ENCODE measurements at places on chromosomes 13 and 19. TPM values are rescaled to one million over a fixed set of nuclear protein-coding genes. Genes with fewer than 3 reads are reported as not detected.
A peak's percentile ranks its signal among the peaks of the same experiment; 100 is the strongest.

The PALM3 gene
- total RNA-seq: 0.25 TPM

The COPE gene
- total RNA-seq: 347 TPM

The UHRF1 gene
- 29.4 TPM for total RNA-seq

The ZNF667 gene
- total RNA-seq: 5.3 TPM

The NBEA gene
- total RNA-seq: 3.7 TPM

DNA sequence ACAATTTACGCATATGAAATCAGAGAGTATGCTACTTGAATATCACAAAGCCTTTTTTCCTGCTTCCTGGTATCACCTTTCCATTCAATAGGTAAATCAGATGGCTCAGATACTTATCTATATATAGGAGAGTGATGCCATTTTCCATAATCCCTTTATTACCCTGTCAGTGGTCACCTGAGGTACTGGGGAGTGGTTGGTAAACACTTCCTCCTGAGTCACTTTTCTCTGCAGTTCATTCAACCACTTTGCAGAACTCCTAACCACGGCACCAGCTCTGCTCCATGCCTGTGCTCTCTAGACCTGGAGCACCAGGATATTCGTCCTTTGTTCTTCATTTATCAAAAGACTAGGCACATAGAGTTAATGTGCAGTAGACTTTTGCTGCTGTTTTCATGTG, 748.5 kb upstream of the KLHL1 start:
- H3K27ac ChIP-seq: no peak overlapping the region
- H3K27me3 ChIP-seq: no peaks in the 10 kb centered on the region
- DNase-seq: no peak
- H3K4me3 ChIP-seq: no peak overlapping the region
- H3K36me3 ChIP-seq: no peaks in the 10 kb centered on the region
- H3K4me1 ChIP-seq: no peaks in the 10 kb centered on the region

DNA sequence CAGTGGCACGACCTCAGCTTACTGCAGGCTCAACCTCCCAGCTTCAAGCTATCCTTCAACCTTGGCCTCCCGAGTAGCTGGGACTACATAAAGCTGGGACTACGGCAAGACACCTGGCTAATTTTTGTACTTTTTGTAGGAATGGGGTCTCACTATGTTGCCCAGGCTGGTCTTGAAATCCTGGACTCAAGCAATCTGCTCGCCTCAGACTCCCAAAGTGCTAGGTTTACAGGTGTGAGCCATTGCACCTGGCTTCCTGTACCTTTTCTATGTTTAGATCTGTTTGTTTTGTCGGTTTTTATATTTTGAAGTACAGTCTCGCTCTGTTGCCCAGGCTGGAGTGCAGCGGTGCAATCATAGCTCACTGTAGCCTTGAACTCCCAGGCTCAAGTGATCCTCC, 17.5 kb upstream of the TICAM1 start:
- DNase-seq: no peak
- H3K27ac ChIP-seq: no peak overlapping the region
- H3K4me3 ChIP-seq: no peak overlapping the region
- no peaks in the 10 kb centered on the region for H3K27me3 ChIP-seq

GRCh38 chr13:31038834-31039552, 106.5 kb downstream of the TEX26 start:
- H3K36me3 ChIP-seq: no peaks in the 10 kb centered on the region
- no peak overlapping the region for H3K4me3 ChIP-seq
- H3K27ac ChIP-seq: no peak overlapping the region
- peaks cover 6% of the 10 kb centered on the region for H3K4me1 ChIP-seq

- DNase-seq: no peak
- no peaks in the 10 kb centered on the region for H3K27me3 ChIP-seq
- no peaks in the 10 kb centered on the region for H3K36me3 ChIP-seq
- H3K4me3 ChIP-seq: no peak overlapping the region
- H3K4me1 ChIP-seq: no peaks in the 10 kb centered on the region
These were observed 737.7 kb downstream of the PCDH9 start for GRCh38 chr13:66492479-66492878.

DNA sequence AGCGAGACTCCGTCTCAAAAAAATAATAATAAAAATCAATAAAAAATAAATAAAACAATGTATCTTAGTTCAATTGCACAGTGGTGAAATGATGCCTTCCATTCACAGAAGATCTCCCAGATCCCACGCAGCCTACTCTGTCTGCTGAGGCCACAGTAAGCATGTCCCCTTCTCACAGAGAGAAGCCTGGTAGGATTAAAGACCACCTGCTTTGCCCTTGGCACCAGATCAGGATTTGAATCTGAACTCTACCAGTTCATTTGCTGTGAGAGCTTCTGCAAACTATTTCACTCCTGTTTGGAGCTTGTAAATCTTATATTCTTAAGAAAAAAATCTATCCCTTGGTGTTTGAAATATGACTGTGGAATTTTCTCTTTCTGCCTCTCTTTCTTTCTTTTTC, 2.2 kb upstream of the SLC7A1 start:
- DNase-seq: no peak
- no peak overlapping the region for H3K27ac ChIP-seq
- no peak overlapping the region for H3K4me3 ChIP-seq
- H3K27me3 ChIP-seq: no peaks in the 10 kb centered on the region

DNA sequence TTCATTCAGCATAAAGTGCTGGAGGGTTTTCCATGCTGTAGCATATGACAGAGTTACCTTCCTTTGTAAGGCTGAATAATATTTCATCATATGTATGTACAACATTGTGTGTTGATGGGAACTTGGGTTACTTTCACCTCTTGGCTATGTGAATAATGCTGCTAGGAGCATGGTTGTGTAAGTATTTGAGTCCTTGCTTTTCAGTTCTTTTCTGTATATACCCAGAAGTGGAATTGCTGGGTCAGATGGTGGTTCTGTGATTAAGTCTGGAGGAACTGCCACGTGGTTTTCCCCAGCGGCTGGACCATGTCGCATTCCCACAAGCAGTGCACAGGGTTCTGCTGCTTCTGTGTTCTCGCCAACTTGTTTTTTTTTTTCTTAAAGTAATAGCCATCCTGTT, 101.2 kb upstream of the TEX29 start:
- H3K4me3 ChIP-seq: peak overlapping the region; percentile 29
- peak overlapping the region; percentile 75 for H3K27ac ChIP-seq
- DNase-seq: peak; percentile 89
- H3K27me3 ChIP-seq: no peaks in the 10 kb centered on the region
- H3K36me3 ChIP-seq: no peaks in the 10 kb centered on the region

DNA sequence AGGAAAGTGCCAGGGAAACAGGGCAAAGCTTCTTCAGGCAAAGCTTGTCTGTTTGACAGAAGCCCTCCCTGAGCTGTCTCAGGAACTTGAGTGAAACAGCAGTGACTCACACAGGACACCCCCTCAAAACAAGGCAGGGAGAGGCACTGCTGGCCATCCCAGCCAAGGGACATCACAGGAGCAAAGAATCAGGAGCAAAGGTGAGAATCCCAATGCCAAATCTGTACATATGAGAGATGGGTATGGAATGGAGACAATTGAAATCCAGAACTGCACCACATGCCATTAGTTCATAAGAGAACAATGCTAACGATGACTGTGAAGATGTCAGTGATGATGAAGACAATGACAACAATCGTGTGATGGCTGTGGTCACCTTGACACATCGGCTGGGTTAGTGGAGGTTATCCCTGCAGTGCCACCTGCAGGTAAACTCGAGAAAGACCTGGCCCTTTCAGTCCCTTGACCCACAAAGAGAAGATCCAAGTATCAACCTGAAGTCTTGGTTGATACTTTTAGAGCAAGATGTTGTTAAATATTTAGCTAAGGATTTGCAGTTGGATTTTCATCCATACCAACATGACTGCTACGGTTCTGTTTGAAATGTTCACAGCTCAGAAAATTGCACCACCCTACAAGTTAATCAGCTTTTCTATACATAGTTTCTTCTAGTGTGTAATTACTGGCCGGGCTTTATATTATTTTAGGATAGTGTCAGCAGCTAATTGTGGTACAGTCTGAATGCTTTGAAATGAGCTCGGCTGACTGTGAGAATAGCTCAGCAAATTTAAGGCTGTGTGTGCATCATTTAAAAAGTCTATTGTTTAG, 42.0 kb upstream of the IPO5 start:
- no peak overlapping the region for H3K4me3 ChIP-seq
- no peaks in the 10 kb centered on the region for H3K27me3 ChIP-seq
- no peaks in the 10 kb centered on the region for H3K36me3 ChIP-seq
- peak; percentile 77 for DNase-seq
- peak overlapping the region; percentile 51 for H3K27ac ChIP-seq

- no peak for DNase-seq
- no peak overlapping the region for H3K27ac ChIP-seq
- no peaks in the 10 kb centered on the region for H3K4me1 ChIP-seq
- H3K36me3 ChIP-seq: no peaks in the 10 kb centered on the region
- H3K4me3 ChIP-seq: no peak overlapping the region
These were observed 1.8 kb upstream of the TM6SF2 start for GRCh38 chr19:19274716-19275565.

GRCh38 chr13:43936647-43937046, 56.9 kb downstream of the LACC1 start:
- no peaks in the 10 kb centered on the region for H3K36me3 ChIP-seq
- no peak overlapping the region for H3K27ac ChIP-seq
- H3K27me3 ChIP-seq: peaks cover 32% of the 10 kb centered on the region

GRCh38 chr19:45059258-45059965, 16.9 kb downstream of the ZNF296 start:
- no peaks in the 10 kb centered on the region for H3K4me1 ChIP-seq
- no peaks in the 10 kb centered on the region for H3K27me3 ChIP-seq
- no peak overlapping the region for H3K27ac ChIP-seq
- DNase-seq: peak; percentile 82

GRCh38 chr19:50658441-50659317, 9.4 kb downstream of the C19orf81 start:
- H3K27me3 ChIP-seq: no peaks in the 10 kb centered on the region
- H3K4me3 ChIP-seq: peak overlapping the region; percentile 65
- no peaks in the 10 kb centered on the region for H3K36me3 ChIP-seq
- peak; percentile 86 for DNase-seq

DNA sequence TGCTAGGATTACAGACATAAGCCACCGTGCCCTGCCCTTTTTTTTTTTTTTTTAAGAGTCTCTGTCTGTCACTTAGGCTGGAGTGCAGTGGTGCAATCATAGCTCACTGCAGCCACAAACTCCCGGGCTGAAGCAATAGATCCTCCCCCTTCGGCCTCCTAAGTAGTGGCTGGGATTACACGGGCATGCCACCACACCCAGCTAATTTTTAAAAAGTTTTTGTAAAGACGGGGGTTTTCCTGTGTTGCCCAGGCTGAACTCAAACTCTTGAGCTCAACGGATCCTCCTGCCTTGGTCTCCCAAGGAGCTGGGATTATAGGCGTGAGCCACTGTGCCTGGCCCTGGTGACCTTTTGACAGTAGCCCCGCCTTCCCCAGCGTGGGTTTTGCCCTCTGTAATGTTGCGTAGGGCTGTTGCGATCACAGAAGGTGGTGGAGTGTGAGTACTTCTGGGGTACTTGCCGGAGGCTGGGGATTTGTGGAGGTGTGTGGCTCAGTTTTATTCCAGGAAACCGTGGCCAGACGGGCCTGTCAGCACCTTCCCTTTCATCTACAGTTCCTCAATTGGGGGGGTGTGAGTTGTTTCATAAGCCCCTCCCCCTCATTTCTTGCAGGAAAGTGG, 11.6 kb upstream of the RETN start:
- no peak overlapping the region for H3K27ac ChIP-seq
- H3K36me3 ChIP-seq: no peaks in the 10 kb centered on the region
- no peaks in the 10 kb centered on the region for H3K4me1 ChIP-seq
- H3K4me3 ChIP-seq: no peak overlapping the region
- peaks cover 24% of the 10 kb centered on the region for H3K27me3 ChIP-seq

GRCh38 chr13:33050161-33050560, 33.9 kb downstream of the KL start:
- H3K27ac ChIP-seq: no peak overlapping the region
- no peaks in the 10 kb centered on the region for H3K36me3 ChIP-seq
- peaks cover 33% of the 10 kb centered on the region for H3K4me1 ChIP-seq
- H3K4me3 ChIP-seq: no peak overlapping the region

DNA sequence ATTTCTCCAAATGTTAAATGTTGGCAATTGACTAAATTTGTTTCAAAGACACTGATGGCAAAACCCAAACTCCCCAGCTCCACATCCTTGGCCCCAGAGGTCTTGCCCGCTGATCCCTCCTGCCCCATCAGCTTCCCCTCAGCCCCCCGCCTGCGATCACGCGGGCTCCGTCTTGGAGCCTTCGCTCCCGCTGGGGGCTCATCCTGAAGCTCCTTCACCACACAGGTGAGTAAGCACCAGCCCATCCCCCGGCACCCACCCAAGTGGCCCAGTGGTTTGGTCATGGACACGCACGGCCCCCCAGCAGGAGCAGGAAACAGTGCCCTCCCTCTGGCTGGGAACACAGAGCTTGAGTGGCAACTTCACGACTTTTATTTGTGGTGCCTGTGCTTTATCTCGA, 14.9 kb downstream of the EPS8L1 start:
- H3K36me3 ChIP-seq: peaks cover 8% of the 10 kb centered on the region
- no peak overlapping the region for H3K4me3 ChIP-seq
- peaks cover 10% of the 10 kb centered on the region for H3K27me3 ChIP-seq
- DNase-seq: no peak

GRCh38 chr13:71624653-71625600, 242.1 kb downstream of the DACH1 start:
- no peaks in the 10 kb centered on the region for H3K36me3 ChIP-seq
- H3K27me3 ChIP-seq: no peaks in the 10 kb centered on the region
- H3K27ac ChIP-seq: no peak overlapping the region

GRCh38 chr19:3879656-3880055, 829 bp upstream of the ATCAY start:
- no peak overlapping the region for H3K27ac ChIP-seq
- no peak overlapping the region for H3K4me3 ChIP-seq
- H3K27me3 ChIP-seq: peaks cover 33% of the 10 kb centered on the region
- no peaks in the 10 kb centered on the region for H3K4me1 ChIP-seq
- no peak for DNase-seq

GRCh38 chr19:39014037-39014436, 18.3 kb downstream of the FBXO27 start:
- no peak overlapping the region for H3K4me3 ChIP-seq
- H3K4me1 ChIP-seq: no peaks in the 10 kb centered on the region
- H3K27ac ChIP-seq: no peak overlapping the region
- H3K36me3 ChIP-seq: no peaks in the 10 kb centered on the region

GRCh38 chr19:42433503-42434260, 6.5 kb upstream of the LIPE start:
- no peak overlapping the region for H3K4me3 ChIP-seq
- no peak overlapping the region for H3K27ac ChIP-seq
- DNase-seq: peak; percentile 36
- H3K4me1 ChIP-seq: peaks cover 8% of the 10 kb centered on the region
